ENCODE measurements at places on chromosomes 1 and 21.

DNA sequence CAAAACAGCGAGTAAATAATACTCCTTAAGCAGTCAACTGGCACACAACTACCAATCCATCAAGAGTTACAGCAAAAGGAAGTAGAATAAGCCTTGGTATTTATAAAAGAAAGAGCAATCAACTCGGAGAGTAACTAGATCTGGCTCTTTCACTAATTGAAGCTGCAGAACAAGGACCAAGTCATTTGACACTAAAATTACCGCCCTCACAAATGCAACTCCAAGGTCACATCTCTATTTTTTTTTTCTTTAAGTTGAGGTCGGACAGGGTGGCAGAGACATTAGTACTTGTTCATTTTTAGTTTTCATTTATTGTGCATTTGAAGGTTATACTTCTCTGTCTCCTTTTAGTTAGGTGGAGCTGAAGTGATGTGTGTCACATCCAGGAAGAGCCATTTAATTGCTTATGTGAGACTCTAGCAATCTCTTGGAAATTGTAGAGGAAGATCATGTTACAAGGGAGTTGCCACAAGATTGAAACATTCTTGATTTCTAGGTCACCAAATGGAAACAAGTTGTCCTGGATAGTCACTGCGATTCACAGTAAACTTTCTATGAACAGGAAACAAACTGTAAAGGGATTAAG, 138.1 kb upstream of the ADAMTS5 start:
- DNase-seq: no peak

DNA sequence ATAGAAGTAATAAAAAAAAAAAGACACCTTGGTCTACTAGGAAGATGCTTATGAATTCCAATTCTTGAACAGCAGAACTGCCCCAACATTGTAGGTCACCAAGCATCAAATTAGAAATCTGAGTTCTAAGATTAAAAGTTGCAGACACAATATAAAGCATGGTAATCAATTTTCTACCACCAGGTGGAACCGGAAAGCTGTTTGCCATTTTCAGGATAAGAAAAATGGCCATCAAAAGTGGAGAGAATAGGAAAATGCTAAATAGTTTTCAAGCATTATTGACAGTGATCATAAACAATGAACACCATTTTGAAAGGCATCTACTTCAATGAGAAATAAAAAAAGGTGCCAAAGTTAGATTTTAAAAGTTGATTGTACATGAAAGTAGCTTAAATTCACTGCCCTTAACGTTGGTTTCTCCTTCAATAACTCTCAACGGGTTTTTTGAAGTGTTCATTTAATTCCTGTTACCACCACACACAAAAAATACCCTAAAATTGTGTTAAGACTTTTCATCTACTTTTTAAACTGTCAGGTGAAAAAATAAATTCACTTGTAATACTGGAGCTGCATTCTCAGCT, 252.9 kb downstream of the KCNT2 start:
- no peak for DNase-seq

- DNase-seq: no peak
Measured at GRCh38 chr1:19169642-19170041, 40.4 kb downstream of the UBR4 start.

GRCh38 chr1:215054266-215054665, 28.3 kb upstream of the KCNK2 start:
- DNase-seq: no peak

- DNase-seq: no peak
Measured at GRCh38 chr1:192159781-192160180, 1.5 kb downstream of the RGS18 start.

- no peak for DNase-seq
Measured at GRCh38 chr1:78277253-78277652, 213.5 kb upstream of the PTGFR start.

DNA sequence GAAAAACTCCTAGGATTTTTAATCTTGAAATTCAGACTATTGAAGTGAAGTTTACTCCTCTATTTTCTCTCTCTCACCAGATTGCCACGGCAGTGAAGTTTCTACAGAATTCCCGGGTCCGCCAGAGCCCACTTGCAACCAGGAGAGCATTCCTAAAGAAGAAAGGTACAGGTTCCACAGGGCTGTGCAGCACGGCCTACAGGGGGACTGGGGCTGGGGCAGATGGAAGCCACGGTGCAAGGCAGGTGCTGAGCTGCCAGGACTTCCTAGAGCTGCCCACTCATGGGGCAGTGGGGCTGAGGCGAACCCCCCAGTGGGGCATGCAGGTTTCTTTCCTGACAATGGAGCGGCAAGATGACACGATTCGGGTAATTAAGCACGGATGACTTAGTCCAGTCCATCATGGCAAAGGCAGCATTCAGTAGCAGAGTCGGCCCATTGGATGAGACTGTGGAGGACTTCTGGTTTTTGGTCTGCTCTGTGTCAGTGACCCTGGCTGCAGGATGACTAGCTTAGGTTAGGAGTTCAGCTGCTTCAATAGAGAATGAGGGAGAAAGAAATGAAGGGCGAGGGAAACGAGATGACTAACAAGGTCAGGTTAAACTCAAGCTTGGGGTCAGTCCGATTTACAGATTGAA, 61.5 kb downstream of the PEX14 start:
- DNase-seq: no peak

All from cardiac septum (tissue), 1 donor.